Activated naive CD4-positive, alpha-beta T cell treated with Interleukin-2 at 50 U/mL for 16 hours (primary cell): ENCODE measurements at places on chromosomes 5 and 9.

GRCh38 chr5:77864997-77865396 lies 88.9 kb upstream of the TBCA start:
- DNase-seq: no peak

DNA sequence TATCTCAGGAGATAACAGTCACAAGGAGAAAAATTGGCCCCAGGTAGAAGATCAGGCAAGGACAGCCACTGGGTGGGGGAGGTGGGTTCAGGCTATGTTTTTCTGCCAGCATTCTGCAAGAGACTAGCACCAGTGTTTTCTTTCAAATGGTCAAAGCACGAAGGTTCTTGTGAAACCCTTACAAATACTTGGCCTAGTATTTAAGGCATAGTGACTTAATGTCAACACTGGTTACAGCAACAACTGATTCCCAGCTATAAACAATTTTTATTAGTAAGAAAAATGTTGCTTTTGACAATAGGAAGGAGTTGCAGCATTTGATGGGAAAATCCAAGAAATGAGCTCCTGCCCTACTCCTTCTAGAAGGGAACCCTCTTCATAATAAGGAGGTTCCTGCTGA lies 349.6 kb downstream of the SLIT3 start:
- no peak for DNase-seq

DNA sequence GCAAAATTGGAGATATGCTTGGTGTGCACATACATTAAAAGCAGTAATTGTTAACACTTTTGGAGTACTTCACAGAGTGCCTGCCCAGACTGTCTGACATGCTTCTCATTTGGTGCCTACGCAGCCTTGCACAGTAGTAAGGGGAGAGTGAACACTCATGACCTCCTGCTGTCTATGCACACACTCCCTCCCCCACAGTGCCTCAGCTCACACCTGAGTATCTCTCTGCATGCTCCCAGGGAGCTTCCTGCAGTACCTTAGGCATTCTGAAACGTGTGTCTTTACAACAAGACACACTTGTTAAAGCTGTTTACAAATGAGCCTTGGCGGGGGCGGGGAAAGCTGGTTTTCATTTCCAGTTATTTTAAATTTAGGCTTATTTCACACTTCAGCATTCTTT lies 18.0 kb downstream of the MAP3K1 start:
- DNase-seq: peak; percentile 15

GRCh38 chr5:142206801-142207200 lies 98.2 kb downstream of the NDFIP1 start:
- no peak for DNase-seq

GRCh38 chr9:68746525-68746924 lies 41.5 kb downstream of the PIP5K1B start:
- no peak for DNase-seq

- DNase-seq: no peak
These were observed 237.0 kb upstream of the CDH9 start for GRCh38 chr5:27275345-27275744.

DNA sequence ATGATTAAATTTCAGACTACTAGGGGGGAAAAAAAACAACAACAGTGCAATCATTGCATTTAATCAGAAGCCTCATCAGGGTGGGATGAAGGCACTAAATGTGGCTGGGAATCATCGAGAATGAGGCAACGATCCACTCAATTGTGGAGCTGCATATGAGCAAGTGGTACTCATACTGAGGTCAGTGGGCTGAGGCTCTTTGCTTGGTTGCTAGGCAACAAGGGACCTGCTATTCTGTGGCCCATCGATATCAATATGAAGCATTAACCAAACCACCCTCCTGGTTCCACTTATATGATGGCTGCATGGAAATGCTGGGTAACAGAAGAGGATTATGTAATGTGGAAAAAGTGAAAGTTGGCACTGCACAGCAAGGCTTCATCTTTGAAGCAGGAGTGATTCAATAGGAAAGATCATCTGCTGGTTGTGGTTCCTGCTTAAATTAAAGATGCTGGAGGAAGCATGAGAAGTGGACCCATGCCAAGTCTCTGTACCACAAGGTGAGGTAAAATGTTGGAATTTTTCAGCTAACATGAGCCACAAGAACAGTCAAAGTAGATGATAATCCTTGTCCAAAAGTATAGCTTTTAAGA lies 159.8 kb upstream of the HMHB1 start:
- DNase-seq: peak; percentile 27

DNA sequence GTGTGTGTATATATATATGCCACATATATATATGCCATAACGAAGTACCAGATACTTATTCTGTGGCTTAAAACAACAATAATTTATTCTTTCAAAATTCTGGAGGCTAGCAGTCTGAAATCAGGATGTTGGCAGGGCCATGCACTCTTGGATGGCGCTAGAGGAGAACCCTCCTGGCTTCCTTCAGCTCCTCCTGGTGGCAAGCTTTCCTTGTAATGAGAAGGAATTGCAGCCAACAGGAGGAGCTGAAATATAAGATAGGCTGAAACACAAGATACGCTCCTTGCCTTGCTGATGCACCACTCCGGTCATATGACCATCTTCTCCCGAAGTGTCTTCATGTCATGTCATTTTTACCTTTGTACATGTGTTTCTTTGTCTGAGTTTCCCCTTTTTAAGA lies 368.1 kb upstream of the CTNND2 start:
- DNase-seq: no peak

- no peak for DNase-seq
These were observed 289.3 kb upstream of the TAS2R1 start for GRCh38 chr5:9919306-9920030.

DNA sequence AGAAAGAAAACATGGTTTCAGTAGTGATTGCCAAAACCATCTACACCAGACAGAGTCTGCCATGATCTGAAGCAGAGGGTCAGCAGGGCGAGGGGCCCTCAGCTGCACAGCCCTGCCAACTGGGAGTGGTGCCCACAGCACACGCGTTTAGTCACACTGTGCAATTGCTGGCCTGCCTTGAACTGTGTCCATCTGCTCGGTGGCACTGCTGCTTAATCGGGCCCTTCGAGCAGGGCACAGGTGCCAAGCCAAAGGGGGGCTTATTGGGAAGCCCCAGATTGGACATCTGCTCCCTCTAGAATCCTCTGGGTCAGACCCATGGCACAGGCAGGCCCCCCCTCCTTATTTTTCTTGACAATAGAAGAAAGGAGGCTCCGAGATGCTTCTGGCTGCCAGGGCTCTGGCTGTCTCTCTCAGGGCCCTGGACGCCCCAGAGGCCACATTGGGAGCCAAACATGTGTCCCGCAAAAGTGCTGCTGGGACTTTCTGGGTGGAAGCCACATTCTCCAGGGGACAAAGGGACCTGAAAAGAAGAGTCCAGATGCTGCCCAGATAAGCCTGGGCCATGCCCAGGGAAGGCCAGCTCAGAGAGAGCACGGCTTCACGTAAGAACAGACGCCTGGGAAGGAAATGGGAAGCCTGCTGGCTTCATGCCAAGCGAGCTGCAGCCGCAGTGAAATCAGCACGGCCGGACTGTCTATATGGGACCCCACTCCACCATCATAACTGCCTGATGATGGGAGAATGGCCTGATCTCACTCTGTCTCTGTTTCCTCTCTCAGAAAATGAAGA lies 349.2 kb downstream of the GADD45G start:
- DNase-seq: no peak

DNA sequence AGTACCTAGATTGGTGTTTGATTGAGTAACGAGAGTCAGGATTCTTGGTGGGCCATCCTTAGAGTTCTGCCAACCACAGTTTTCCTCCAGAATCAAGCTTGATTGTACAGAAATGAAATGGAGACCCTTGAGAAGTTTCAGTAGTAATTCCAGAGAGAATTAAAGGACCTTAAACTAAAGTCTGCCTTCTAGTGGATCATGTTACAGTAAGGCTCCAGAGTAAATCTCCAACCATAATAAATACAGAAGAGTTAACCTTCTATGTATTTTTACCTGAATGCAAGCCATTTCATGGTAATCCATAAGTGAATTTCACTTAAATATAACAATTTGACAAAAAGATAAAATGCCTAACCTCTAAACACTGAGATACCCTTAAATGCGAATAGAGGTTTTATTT lies 53.0 kb upstream of the CNTLN start:
- no peak for DNase-seq

DNA sequence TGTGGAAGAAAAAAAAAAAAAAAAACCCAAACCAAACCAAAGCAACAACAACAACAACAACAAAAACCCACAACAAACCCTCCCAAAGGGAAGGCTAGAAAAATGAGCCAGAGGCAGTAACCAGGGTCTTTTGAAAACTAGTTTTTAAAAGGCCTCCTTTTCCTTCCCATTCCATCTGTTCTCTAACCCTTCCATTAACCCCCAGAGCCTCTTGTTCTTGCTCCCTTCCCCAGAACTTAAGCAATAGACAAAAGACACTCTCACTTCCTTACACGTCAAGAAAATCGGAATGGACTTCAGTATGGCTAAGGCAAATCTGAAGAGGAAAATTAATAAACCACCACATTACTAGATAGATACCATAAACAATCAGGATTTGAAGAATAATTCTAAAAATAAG lies 292.8 kb downstream of the ARL15 start:
- no peak for DNase-seq

- no peak for DNase-seq
These were observed 192.8 kb downstream of the NTRK2 start for GRCh38 chr9:84862308-84862707.

DNA sequence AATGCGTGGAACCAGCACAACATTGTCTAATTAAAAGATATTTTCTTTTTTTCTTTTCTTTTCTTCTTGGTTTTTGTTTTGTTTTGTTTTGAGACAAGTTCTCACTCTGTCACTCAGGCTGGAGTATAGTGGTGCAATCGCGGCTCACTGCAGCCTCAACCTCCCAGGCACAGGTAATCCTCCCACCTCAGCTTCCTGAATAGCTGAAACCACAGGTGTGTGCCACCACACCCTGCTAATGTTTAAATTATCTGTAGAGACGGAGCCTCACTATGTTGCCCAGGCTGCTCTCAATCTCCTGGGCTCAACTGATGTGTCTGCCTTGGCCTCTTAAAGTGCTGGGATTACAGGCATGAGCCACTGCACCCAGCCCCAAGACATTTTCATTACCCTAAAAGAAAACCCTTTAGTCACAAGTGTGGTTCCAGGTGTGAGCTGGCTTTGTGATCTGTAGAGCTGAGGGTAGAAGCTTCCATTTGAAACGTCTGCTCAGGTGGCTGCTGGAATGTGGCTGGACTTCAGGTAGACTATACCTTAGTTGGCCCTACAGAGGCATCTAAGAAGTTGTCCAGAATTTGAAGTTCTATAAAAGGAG lies 19.1 kb upstream of the NEK6 start:
- DNase-seq: no peak

DNA sequence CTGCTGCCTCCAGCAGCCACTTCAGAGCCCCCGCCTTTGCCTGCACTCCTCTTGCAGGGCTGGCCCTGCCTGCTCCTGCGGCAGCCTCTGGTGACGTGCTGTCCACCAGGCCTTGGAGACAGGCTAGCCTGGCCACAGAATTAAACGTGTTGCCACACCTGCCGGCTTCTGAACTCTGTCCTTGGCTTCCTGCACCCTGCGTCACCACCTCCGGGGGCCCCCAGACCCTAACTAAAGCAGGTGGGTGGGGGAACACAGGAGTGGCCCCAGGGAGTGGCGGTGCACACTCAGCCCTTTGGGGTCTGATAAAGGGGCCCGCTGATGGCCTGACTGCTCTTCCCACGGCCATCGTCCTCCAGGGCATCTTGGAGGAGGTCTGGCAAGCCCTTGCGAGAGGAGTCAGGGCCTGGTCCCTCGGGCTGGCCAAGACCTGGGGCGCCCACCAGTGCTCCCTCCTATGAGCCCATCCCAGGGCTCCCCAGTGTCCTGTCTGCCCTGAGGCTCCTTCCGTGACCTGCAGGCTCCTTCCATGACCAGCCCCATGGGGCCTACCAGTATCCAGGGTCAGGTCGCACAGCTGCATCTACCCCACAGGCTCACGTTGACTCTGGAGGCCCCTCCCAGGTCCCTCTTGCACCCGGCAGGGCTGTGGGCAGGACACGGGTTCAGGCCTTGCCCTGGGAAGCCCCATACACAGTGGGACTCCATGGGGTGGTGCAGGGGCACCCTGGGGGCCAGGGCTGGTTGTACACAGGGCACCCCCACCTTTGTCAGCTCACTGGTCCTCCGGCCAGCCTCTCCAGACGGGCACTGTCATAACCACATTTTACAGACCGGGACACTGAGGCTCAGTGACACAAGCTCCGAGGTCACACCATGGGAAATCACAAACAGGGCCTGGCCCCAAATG lies 1.0 kb upstream of the MAMDC4 start:
- no peak for DNase-seq

GRCh38 chr5:4375640-4376039 lies 764.5 kb upstream of the ADAMTS16 start:
- DNase-seq: no peak

DNA sequence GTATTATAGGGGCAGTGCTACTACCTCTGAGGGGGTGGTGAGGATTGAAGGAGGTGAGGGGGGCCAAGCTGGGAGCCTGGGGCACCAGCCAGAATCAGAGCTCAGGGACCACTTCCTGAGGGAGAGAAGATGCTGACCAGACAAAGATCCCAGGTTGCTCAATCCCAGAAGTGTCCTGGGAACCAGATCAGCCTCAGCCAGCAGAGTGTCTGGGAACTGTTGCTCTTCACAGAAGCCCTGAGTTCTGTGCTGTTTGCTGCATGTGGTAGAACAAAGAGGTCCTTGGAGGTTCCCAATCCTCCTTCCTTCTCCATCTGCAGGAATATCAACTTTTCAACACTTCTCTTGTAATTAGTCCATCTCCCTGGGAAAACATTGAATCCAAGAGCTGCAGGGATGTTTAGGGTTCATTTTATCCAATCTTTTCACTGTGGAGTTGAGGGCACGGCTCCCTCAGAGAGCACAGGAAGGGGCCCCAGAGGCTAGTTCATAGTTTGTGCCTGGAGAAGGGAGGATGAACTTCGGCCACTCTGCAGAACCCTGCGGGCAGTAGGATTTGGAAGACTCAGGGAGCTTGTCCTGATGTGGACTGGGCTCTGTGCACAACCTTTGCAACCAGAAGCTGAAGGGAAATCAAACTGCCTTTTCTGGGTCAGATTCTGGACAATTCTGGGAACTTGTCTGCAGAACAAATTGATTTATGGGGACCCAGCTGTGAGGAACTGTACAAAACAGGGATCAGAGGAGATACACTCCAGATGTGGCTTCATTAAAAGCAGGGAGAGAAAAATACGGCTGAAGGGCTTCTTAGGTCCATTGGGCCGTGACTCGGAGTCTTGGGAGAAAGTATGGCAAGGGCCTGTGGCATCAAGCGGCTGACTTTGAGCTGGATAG lies 57.1 kb downstream of the GALNT12 start:
- no peak for DNase-seq

GRCh38 chr9:15867988-15868387 lies 315.1 kb downstream of the CCDC171 start:
- DNase-seq: no peak

GRCh38 chr9:137891588-137892423 lies 14.2 kb downstream of the CACNA1B start:
- no peak for DNase-seq
